Activated naive CD4-positive, alpha-beta T cell (primary cell): ENCODE measurements at places on chromosomes 3 and 15.

DNA sequence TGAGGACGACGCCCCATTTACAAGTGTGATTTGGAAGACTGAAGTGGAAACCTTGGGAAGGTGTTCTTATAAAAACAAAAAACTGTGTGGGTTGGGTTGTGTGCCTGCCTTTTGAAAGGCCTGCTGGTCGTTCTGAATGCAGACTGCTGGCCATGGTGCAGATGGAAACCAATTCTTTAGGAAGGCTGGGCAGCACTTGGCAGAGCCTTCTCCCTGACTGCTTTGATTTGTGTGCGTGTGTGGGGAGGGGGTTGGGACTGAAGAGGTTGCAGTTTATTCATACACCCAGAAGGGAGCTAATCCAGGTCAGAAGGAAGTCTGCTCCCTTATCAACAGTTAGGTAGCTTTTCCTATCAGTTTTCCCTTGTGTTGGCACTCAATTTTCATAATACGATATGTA lies 288.7 kb downstream of the SOX2 start:
- no peak for DNase-seq

DNA sequence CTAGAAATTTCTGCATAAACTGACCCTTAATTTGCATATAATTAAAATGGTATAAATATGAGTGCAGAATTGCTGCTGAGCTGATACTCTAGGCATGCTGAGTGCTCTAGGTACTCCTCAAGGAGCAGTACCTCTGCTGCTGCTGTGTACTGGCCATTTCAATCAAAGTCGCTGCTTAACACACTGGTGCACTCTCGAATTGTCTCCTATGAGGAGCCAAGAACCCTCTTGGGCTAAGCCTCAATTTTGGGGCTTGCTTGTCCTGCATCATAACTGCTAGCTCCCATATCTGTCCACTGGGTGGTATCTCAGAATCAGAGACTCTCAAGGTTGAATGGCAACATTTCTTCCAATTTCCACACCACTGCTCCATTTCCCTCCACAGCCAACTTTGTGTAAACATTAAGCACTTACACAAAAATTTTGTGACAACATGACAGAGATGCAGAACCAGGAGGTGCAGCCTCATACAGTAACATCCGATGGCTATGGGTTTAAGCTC lies 82.5 kb downstream of the XXYLT1 start:
- DNase-seq = no peak

DNA sequence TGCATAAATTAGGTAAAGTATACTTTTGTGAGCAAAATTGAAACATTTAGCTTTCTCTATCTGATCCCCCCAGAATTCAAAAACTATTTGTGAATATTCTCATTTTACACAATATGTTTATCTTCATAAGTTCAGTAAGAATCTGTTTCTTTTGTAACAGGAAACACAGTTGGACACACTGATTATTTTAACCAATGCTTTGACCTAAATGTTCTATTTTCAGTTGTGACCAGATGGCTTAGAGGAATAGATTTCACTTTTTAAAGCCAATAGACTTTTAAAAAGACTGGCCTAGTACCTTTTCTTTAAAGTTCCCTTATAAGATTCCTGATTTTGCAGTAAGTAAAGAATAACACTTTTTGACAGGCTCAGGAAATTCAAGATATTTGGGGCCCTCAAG lies 74.0 kb upstream of the STRIT1 start:
- DNase-seq = no peak

GRCh38 chr3:62255758-62256157 lies 117.6 kb downstream of the FEZF2 start:
- DNase-seq = no peak

DNA sequence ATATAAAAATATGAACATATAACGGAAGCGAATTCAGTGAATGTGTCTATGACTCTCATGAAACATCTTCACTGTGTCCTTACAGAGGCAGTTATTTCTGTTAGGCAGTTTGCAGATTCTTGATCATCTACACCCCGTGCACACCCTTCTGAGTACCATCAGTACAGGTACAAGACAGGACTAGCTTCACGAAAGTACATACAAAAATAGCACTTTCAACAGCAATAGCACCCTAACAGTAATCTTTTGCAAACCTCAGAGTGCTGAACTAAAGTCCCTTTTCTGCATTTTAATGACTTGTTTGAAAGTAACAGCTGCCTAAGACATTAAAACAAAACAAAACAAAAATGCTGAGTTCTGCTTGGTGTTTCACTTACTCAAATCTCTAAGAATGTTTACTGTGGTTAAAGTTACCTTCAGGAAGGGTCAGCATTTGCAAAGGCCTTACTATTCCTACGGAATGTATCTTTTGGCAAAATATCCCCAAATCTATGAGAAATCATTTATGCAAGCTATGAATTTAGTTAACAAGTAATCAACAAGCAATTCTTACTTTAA lies 104.1 kb downstream of the CNTN3 start:
- DNase-seq = no peak

DNA sequence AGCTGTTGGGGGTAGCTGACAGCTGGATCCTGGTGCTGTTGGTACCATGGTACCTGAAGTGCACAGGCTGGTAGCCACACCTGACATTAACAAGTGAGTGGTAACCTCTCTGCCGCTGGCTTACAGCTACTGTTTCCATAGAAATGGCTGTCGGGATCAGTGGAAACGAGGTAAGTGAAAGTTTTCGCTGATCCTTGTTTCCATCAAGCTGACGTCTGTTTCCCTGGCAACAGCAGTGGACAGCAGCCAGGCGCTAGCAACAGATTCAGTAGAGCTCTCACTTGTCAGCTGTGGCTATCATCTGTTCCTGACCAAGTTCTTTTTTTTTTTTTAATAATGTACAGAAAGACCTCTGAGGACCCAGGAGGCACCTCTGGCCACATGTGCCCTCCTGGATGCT lies 166.2 kb downstream of the CHDH start:
- no peak for DNase-seq

- DNase-seq = no peak
Observed at GRCh38 chr3:81024560-81024959, 736.9 kb downstream of the GBE1 start.

DNA sequence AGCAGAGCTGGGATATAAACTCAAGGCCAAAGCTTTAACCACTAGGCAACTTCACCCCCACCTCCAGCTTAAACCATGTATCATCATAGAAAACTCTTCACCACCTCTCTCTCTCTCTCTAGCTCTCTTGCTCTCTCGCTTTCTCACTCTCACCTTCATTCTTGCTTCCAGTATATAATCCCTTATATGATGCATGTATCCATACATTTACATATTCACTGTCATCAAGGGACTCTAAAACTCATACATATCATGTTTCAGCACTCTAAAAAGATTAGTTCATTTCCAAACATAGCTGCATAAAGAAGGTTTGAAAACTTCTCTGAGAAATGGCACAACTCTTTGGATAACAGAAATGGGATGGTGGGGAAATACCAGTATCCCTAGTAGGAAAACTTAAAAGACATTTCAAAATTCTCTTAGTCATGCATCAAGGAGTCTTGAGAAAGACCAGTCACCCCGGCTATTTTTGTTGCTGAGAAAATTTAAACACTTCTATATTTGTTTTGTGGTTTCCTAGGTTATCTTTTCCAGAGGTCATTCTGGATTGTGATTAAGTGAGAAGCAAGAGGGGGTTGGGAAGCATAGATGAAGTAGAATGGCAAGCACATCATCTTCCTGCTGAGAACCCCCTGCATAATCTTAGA lies 447.8 kb upstream of the THBS1 start:
- no peak for DNase-seq

DNA sequence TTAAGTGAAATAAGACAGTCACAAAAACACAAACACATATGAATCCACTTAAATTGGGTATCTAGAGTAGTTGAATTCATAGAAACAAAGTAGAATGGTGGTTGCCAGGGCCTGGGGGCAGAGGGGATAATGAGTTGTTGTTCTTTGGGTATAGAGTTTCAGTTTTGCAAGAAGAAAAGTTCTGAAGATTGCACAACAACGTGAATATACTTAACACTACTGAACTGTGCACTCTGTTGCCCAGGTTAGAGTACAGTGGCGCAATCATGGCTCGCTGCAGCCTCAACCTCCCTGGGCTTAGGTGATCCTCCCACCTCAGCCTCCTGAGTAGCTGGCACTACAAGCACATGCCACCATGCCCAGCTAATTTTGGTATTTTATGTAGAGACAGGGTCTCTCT lies 14.9 kb downstream of the GRAMD2A start:
- no peak for DNase-seq

DNA sequence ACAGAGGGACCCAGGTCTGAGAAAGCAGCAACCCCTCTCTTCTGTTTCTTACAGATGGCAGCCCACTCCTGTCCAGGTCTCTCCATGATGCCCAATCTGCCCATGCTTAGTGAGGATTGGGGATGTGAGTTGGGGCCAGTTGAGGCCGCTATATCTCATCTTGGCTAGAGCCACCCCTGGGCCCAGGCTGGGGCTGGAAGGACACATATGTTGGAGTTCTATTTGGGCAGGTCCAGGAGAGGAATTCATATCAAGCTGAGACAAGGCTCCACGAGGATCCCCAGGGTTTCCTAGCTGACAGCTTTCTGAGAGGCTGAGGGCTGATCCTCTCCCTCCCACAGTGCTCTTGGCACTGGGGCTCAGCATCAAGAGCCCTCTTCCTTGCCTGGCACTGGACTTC lies 11.4 kb downstream of the TGM5 start:
- DNase-seq = no peak
